Prostate gland (tissue), 2 donors: ENCODE measurements at places on chromosomes 1 and 21. TPM values are rescaled to one million over a fixed set of nuclear protein-coding genes. Genes with fewer than 3 reads are reported as not detected.

GUCA2A gene
- not detected for total RNA-seq

NBPF4 gene
- total RNA-seq: not detected

IGSF3 gene
- 30.4 TPM for total RNA-seq

KRTAP7-1 gene
- total RNA-seq: not detected

RNF207 gene
- 47.4 TPM for total RNA-seq

VCAM1 gene
- 9.3 TPM for total RNA-seq

CD5L gene
- total RNA-seq: not detected

TPTE gene
- not detected for total RNA-seq

DCST1 gene
- 0.51 TPM for total RNA-seq

OR6N2 gene
- not detected for total RNA-seq

SPRR2B gene
- total RNA-seq: not detected

TTC39A gene
- total RNA-seq: 65.0 TPM

PEF1 gene
- total RNA-seq: 99.5 TPM

LMX1A gene
- 0.28 TPM for total RNA-seq

FMO5 gene
- 9.1 TPM for total RNA-seq

GRIK1 gene
- not detected for total RNA-seq

TNFRSF4 gene
- total RNA-seq: 3.0 TPM

GJB5 gene
- total RNA-seq: 6.5 TPM

GOLT1A gene
- 3.0 TPM for total RNA-seq

TAL1 gene
- 1.8 TPM for total RNA-seq

MYBPH gene
- not detected for total RNA-seq

TMEM50B gene
- 67.4 TPM for total RNA-seq

RGS18 gene
- 0.64 TPM for total RNA-seq

ST6GALNAC5 gene
- total RNA-seq: 4.8 TPM
